ENCODE measurements at places on chromosomes 1 and 21.

- H3K4me3 ChIP-seq: no peak overlapping the region
- H3K36me3 ChIP-seq: peaks cover 26% of the 10 kb centered on the region
- peaks cover 3% of the 10 kb centered on the region for H3K4me1 ChIP-seq
- H3K27ac ChIP-seq: no peak overlapping the region
Observed at GRCh38 chr1:183124259-183124658, 61.8 kb upstream of the LAMC2 start.

DNA sequence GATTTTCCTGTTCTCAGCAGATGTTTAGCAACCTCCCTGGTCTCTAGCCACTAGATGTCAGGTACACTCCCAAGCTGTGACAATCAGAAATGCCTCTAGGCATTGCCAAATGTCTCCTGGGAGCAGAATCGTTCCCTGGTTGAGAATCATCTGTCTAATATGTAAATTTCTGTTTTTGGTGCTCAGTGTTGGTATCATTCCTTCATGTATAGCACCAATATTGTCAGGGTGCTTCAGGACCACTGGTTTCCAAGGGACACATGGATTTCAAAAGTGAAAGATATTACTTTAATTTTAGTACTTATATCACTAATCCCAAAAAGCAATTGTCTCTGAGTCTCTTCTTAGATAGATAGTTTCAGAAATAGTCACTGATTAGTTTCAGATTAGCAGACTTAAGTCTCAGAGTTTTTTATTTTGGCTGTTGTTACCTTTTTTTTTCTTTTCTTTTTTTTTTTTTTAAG, 160.1 kb downstream of the PTPRC start:
- H3K36me3 ChIP-seq: no peaks in the 10 kb centered on the region
- H3K4me1 ChIP-seq: peaks cover 2% of the 10 kb centered on the region
- no peak overlapping the region for H3K27ac ChIP-seq
- no peaks in the 10 kb centered on the region for H3K27me3 ChIP-seq

DNA sequence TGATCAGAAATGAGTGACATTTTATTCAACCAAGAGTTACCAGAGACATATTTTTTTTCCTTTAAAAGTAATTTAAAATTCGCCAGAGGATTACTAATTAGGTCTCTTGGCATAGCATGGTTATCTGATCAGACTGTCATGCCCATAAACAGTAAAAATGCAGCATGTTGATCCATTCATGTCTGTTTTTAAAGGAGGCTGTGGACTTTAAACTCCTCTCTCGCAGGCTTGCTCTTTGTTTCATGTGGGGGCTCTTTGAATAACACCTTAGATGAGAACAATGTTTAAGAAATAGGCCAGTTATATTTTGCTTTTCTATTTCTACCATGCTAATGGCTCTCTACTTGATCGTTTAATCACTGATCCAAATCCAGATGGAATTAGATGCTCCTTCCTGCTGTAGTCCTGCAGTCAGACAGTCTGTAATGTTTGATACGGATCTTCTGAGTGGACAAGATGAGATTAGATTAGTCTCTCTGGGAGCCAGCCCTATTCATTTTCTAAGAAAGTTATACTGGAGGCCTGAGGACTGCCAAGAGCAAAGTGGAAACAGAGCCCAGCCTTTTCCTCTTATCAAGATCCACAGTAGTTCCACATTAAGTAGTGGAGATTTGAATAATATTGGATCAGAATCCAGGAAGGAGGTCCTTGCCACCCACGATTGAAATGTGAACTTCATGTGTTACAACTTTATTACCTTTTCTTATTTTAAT, 197.4 kb downstream of the HS2ST1 start:
- no peaks in the 10 kb centered on the region for H3K27me3 ChIP-seq
- no peak overlapping the region for H3K27ac ChIP-seq
- no peak overlapping the region for H3K4me3 ChIP-seq
- no peaks in the 10 kb centered on the region for H3K36me3 ChIP-seq

DNA sequence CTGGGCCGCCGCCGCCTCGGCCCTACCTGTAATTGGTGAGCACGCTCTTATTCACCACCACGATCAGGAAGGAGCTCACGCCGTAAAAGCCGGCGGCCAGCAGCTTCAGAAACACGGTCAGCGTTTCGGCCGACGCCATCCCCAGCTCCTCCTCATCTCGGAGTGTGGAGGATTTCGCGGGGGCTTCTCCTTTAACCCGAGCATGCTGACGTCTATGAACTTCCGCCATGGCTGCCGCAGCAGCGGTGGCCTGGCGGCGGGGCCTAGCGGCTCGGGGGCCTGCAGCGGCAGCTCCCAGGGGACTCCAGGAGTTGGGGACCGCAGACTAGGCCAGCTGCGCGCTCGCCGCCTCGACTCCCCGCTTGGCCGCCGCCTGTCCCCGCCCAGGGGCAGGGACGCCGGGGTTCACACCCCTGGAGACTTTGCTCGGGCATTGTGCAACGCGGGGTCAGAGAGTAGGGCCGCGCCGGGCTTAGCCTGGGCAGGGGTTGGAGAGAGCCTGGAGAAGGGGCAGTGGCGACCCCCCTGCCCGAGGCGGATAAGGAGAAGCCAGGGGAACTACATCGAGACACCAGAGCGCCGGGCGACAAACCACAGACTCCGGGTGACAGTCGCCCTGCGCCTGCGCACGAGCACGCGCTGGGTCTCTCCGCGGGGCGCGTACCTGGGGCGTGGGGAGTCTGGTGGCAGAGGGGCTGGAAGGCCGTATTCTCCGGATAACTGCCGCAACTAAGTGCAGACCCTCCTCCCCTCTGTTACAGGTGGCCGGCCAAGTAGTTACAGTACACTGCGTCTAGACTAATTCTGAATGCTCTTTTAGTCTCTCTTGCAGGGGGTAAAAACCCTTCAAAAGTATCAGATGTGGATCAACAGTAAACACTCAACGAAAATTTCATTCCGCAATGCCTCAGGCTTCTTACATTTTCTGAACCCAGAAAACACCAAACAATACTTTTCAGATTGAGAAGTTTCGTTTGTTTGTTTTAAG, at the start of gene SLC35D1:
Gene SLC35D1 (minus strand): TSS at position 364 of the 988 bp plus-strand sequence. CDS start 135 bp downstream, at position 229.
- H3K27me3 ChIP-seq: no peaks in the 10 kb centered on the region
- peaks cover 4% of the 10 kb centered on the region for H3K4me1 ChIP-seq
- H3K4me3 ChIP-seq: peak within 1 kb of the TSS; percentile 91
- DNase-seq: peak; percentile 65
- H3K27ac ChIP-seq: peak within 1 kb of the TSS; percentile 88

GRCh38 chr1:213605732-213606131, 382.0 kb upstream of the PROX1 start:
- H3K27me3 ChIP-seq: no peaks in the 10 kb centered on the region
- no peaks in the 10 kb centered on the region for H3K36me3 ChIP-seq
- no peak overlapping the region for H3K4me3 ChIP-seq
- no peak for DNase-seq
- no peaks in the 10 kb centered on the region for H3K4me1 ChIP-seq

DNA sequence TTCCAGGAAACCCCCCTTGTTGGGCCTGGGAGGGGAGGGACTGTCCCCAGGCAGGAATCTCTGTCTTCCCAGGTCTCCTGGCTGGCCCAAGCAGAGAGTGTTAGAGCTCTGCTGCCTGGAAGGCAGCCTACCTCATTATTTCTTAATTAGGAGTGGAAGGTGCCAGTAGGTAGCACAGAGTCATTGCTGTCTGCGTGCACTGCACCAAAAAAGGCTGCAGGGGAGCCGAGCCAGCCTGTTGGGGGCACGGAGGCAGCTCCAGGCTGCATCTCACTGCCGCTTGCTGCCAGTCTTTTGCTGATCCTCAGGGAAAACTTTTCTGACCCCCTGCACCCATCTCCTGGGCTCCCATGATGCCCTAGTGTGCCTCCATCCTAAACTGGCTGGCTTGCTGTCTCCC, 58.1 kb downstream of the LRRN2 start:
- no peaks in the 10 kb centered on the region for H3K36me3 ChIP-seq
- H3K27me3 ChIP-seq: peaks cover 5% of the 10 kb centered on the region
- no peaks in the 10 kb centered on the region for H3K4me1 ChIP-seq

DNA sequence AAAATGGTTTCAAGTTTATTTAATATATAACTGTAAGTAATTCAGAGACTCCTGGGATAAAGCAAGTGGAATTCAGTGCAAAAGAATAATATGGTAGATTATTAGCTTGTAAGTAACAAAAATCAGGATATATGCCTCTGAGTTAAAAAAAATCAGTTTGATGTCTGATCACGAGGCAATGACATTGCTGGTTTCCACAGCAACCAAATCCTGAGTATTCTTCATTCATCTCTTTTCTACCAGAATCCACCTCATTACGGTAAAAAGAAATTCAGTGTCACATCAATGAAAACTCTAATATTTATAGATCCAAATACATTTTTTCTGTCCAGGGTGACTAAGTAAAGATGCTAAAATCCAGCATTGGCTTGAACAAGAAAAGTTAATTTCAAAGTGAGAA, 642.3 kb upstream of the TMPRSS15 start:
- no peaks in the 10 kb centered on the region for H3K27me3 ChIP-seq
- H3K4me1 ChIP-seq: no peaks in the 10 kb centered on the region
- H3K27ac ChIP-seq: no peak overlapping the region

GRCh38 chr1:186078245-186078644, 296.8 kb downstream of the TPR start:
- H3K4me1 ChIP-seq: no peaks in the 10 kb centered on the region
- H3K27ac ChIP-seq: no peak overlapping the region
- no peaks in the 10 kb centered on the region for H3K36me3 ChIP-seq
- no peak overlapping the region for H3K4me3 ChIP-seq

DNA sequence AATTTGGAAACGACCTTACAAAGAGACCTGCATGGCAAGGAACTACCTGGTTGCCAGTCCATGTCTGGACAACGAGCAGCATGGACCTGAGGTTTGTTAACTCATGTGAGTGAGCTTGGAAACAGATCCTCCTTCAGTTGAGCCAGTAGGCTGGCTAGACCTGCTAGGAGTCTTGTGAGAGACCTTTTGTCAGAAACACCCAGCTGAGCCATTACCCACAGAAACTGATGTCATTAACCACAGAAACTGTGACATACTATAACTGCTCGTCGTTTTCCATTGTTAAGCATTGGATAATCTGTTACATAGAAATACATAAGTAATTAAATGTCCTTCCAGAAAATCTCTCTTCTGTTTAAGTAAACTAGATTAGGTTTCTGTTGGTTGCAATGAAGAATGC, 211.1 kb upstream of the C21orf91 start:
- no peak overlapping the region for H3K4me3 ChIP-seq
- H3K27ac ChIP-seq: no peak overlapping the region
- H3K27me3 ChIP-seq: no peaks in the 10 kb centered on the region
- H3K4me1 ChIP-seq: no peaks in the 10 kb centered on the region
- H3K36me3 ChIP-seq: no peaks in the 10 kb centered on the region

DNA sequence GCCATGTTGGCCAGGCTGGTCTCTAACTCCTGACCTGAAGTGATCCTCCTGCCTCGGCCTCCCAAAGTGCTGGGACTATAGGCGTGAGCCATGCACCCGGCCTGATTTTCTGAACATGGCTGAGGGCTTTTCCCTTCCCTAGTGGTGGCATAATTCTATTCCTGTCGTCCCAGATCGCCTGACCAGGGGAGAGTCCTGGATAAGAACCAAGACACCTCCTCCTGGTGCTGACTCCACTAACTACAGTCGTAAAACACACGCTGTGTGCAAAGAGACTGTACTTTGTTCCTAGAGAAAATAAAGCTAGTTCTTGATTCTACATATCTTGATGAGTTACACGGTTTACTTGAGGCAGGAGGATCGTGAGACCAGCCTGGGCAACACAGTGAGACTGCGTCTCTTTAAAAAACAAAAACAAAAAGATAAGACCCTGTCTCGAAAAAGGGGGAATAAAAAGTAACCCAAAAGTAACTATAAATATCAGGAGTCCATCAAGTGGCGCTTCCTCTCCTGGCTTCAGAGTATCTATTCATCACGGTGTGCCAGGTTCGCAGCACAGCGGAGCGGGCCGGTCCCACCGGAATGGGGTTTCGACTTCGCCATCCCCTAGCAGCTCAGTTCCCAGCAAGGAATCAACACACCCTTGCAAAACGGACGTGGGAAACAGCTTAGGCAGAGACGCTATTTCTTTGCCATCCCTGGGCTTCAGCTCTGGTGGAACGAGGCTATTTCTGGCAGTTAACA, 973 bp downstream of the SDF4 start:
- H3K36me3 ChIP-seq: peaks cover 24% of the 10 kb centered on the region
- H3K27me3 ChIP-seq: no peaks in the 10 kb centered on the region
- H3K4me1 ChIP-seq: peaks cover 7% of the 10 kb centered on the region
- peak overlapping the region; percentile 91 for H3K27ac ChIP-seq
- H3K4me3 ChIP-seq: peak overlapping the region; percentile 67
- peak; percentile 69 for DNase-seq

- no peaks in the 10 kb centered on the region for H3K27me3 ChIP-seq
- H3K36me3 ChIP-seq: peaks cover 27% of the 10 kb centered on the region
- H3K4me1 ChIP-seq: peaks cover 12% of the 10 kb centered on the region
Observed at GRCh38 chr1:161160671-161161145, 1.4 kb downstream of the USP21 start.

DNA sequence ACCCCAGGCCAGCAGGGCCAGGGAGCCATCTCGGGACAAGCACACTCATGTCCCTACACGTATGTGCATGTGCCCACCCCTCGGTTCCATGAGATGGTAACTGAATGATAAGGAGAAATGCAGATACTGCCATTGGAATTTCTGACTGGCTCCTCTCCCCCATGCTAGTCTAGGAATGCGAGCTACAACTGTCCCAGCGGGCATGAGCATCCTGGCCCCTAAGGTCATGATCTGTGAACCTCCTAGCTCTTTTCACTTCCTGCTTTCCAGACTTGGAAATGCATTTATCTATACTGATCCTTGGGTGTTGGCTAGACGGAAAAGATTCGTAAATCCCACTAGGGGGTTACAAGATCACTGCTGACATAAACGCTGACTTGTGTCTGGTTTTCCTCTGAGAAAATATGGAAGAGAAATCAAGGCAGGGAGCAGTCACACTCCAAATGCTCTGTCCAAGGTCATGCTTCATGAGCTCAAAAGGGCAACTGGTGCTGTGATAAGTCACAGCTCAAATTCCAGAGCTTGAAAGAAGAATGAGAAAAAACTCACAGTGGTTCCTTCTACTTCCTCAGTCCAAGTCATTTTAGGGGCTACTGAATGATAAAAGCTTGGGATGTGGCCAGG, 49.8 kb downstream of the SLC45A1 start:
- no peak overlapping the region for H3K4me3 ChIP-seq
- H3K4me1 ChIP-seq: peaks cover 36% of the 10 kb centered on the region
- H3K27me3 ChIP-seq: no peaks in the 10 kb centered on the region

- H3K36me3 ChIP-seq: peaks cover 26% of the 10 kb centered on the region
- H3K27me3 ChIP-seq: no peaks in the 10 kb centered on the region
- no peak overlapping the region for H3K27ac ChIP-seq
- DNase-seq: no peak
- H3K4me1 ChIP-seq: peaks cover 10% of the 10 kb centered on the region
Observed at GRCh38 chr1:19349999-19350398, 37.9 kb downstream of the SLC66A1 start.

- no peak overlapping the region for H3K4me3 ChIP-seq
- peak; percentile 56 for DNase-seq
- no peaks in the 10 kb centered on the region for H3K36me3 ChIP-seq
- H3K4me1 ChIP-seq: no peaks in the 10 kb centered on the region
- no peaks in the 10 kb centered on the region for H3K27me3 ChIP-seq
- H3K27ac ChIP-seq: no peak overlapping the region
Observed at GRCh38 chr1:60621368-60621851, 461.0 kb upstream of the NFIA start.

DNA sequence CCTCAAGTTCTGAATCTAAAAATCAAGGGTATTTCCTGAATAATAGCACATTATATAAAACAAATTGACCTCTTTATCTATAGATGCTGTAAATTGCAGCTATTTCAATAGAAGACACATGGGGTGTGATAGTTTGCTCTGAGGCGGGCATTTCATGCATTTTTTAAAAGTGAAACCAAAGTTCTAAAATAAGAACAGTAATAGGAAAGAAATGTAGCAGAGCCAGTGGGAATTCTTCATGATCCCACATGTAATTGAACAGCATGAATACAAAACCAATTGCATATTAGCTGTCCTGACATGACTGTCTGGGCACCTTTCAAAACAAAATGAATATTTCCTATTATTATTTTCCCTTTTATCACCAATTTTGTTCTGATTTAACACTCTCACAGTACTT, 85.0 kb downstream of the RGS21 start:
- no peak overlapping the region for H3K27ac ChIP-seq
- no peaks in the 10 kb centered on the region for H3K4me1 ChIP-seq
- no peaks in the 10 kb centered on the region for H3K27me3 ChIP-seq
- no peak overlapping the region for H3K4me3 ChIP-seq

All from fibroblast of lung (primary cell).